CD4-positive, alpha-beta T cell treated with Interleukin-17A for 1 hour (primary cell): ENCODE measurements at places on chromosomes 7 and 10.

GRCh38 chr7:92680442-92680841, 90.3 kb upstream of the FAM133B start:
- DNase-seq: no peak

DNA sequence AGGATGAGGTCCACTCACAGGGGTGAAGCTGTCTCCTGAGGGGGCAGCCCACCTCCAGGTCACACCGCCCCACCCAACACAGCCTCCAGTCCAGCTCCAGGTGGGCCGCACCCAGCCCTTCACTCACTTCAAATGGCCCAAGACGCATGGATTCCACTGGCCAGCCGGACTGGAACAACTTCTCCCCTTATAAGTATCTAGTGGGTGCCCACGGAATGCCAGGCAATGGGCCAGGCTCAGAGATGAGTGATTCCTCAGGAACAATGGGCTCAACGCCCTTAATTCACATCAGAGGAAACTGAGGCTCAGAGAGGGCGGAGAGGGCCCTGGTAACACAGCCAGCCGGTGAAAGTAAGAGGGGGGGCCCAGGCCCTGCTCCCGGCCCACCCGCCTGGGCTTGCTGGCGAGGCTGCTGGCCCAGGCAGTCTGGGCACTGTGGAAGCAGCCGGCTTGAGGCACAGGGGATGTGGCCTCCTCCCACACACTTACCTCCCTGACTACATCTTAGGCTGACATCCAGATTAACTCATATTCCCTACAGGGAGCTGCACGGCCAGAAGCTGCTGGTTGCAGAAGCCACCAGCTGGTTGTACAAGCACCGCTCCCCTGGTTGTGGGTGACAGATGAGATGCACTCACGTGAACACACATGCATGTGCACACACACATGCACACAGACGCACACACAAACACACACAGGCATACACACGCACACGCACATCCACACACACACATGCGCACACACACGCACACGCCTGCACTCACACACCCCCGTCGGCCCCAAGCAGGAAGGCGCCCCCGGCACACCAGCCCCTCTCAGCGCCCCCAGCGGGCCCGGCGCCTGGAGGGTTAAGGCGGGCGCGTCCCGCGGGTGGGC, 1.0 kb upstream of the FAM20C start:
- no peak for DNase-seq

DNA sequence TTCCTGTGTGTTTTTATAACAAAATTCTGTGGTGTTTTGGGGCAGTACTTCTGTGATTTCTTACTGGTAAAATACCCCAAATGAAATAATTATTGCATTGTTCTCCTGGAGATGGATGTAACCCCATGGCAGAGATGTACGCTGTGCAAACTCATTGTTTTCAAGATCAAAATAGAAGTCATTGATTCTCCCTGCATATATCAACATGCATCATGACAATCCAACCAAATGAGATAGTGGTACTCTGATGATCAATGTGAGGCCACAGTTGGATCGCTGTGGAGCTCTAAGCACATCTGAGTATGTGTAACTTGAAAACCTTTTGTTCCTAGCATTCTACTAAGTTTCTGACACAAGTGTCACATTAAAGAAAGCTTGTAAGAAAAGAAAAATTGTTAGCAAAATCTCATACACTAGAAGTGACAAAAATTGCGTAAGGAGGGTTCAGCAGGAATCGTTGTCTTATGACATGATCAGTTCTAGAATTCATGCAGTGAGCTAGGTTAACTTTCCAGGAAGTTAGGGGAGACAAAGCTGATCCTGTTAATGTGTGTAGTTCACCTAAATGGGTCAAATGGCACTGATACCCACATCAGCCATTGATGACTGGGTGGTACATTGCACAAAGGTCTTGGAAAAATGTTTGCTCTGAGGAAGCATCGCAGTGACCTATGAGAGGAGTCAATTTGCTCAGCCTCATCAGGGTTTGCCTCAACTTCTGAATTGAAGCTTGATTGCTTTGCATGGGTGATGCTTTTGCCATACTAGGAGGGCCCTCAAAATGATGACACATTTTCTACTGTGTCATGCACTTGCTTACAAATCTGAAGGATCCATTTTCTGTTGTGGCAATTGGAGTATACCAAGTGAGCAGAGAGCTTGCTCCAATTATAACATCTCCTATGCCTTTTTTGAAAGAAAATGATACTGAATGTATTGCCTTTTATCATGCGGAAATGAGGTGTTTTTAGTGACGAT, 145.1 kb downstream of the PLXDC2 start:
- DNase-seq: no peak

DNA sequence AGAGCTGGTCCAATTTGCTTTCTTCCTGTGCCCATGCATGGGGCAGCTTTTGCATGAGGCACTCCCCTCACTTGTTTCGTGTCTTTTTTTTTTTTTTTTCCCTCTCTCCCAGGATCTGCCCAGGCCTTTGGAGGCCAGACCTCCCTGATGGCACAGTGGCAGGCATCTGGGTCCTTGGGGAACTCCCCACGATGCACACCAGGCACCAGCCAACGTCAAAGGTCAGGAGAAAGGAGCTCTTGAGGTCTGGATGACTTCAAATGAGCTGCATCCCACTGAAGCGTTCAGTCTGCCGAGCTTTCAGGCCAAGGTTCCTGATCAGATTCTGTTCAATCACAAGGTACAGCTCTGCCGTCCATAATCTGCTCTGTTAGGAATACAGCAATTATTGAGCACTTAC, 97.2 kb upstream of the CARD11 start:
- DNase-seq: no peak

GRCh38 chr7:108662783-108663362, 93.2 kb downstream of the DNAJB9 start:
- no peak for DNase-seq

- DNase-seq: no peak
Observed at GRCh38 chr10:99914236-99914635, 95.5 kb downstream of the DNMBP start.

DNA sequence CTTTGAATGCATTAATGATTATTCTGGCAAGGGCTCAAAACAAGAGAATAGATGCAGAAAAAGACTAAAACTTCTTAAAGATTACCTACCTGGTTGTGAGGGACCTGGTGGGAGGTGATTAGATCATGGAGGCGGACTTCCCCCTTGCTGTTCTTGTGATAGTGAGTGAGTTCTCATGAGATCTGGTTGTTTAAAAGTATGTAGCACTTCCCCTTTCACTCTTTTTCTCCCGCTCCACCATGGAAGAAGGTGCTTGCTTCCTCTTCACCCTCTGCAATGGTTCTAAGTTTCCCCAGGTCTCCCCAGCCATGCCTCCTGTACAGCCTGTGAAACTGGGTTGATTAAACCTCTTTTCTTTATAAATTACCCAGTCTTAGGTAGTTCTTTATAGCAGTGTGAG, 226.6 kb downstream of the ARHGAP12 start:
- no peak for DNase-seq

GRCh38 chr10:101774589-101775272, 1.2 kb downstream of the FGF8 start:
- DNase-seq: no peak

DNA sequence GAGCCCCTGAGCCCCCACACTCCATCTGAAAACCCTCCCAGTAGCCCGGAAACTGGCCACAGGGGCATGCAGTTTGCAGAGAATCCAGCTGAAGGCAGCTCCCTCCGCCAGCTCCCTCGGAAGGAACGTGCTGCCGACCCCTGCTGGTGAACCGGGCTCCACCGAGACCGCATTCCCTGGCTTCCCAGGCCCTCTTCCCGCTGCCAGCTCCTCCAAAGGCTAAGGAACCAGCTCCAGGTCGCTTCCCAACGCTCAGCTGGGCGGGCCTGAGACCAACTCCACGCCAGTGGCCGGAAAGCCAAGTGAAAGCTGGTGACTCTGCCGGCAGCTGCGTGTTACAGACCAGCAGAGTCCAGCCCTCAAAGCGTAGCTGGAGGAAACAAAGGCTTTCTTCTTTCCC, 35.8 kb downstream of the GPER1 start:
- DNase-seq: no peak

- DNase-seq: no peak
Observed at GRCh38 chr10:31515819-31516402, 196.9 kb downstream of the ZEB1 start.

DNA sequence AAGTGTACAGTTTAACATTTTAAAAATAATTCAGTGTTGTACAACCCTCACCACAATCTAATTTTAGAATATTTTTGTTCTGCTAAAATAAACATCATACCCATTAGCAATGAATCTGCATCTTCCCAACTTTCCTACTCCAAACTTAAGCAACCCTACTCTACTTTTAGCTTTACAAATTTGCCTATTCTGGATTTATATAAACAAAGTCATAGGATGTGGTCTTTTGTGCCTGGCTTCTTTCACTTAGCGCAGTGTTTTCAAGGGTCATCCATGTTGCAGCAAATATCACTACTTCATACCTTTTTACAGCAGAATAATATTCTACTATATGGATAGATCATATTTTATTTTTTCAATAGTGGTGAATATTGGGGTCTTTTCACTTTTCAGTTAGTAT, 18.9 kb downstream of the CALML3 start:
- DNase-seq: no peak

- DNase-seq: no peak
Observed at GRCh38 chr7:6116211-6116610, 85.0 kb downstream of the ANKRD61 start.

DNA sequence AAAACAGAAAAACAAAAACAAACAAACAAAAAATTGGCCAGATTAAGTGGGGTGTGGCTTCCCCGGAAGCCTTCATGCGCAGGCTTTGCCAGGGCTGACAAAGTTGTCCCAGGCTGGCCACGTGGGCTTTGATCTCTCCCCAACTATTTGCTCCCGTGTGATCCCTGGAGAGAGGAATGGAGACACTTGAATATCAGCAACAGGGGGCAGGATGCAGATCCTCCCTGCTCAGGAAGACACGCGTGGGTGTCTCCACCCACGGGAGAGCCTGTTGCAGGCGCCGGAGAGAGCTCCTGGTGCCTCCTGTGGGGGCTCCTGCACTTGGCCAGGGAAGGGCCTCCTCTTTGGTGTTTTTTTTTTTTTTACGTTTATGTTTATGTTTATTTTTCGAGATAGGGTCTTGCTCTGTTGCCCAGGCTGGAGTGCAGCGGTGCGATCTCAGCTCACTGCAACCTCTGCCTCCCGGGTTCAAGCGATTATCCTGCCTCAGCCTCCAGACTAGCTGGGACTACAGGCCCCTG, 19.0 kb downstream of the TRIM56 start:
- DNase-seq: no peak

DNA sequence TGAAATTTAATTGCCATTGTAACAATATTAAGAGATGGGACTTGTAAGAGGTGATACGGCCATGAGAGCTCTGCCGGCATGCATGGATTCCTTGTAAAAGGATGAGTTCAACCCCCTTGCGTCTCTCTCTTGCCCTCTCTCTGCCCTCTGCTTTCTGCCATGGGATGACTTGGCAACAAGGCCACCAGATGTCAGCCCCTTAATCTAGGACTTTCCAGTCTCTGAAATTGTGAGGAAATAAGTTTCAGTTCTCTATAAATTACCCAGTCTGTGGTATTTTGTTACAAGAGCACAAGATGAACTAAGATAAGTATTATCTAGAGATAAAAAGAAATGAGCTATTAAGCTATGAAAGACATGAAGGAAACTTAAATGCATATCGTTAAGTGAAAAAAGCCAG, 145.7 kb upstream of the AHR start:
- peak; percentile 21 for DNase-seq

DNA sequence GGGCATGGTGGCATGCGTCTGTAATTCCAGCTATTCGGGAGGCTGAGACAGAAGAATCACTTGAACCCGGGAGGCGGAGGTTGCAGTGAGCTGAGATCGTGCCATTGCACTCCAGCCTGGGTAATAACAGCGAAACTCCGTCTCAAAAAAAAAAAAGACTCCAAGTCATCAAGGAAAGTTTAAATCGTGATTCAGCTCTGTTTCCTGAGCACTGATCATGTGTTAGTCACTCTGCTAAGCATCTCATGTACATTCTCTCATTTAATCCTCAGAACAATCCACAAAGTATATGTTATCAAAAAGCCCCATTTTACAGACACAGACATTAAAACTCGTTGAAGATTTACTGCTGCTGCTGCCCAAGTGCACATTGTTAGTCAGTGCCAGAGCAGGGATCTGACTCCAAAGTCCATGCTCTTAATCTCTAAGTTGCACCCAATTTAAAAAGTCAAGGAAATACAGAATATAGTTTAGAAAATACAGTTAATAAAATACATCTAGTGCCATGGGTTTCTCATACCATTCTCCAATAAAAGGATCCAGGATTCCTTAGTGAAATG, 6.2 kb downstream of the PIK3AP1 start:
- no peak for DNase-seq

- peak; percentile 58 for DNase-seq
Observed at GRCh38 chr7:121081327-121081936, 92.9 kb downstream of the CPED1 start.

- peak; percentile 5 for DNase-seq
Observed at GRCh38 chr7:22726907-22727713, at the start of gene IL6. IL6 (plus strand) TSS chr7:22727200; CDS start chr7:22727263, 63 bp downstream.

DNA sequence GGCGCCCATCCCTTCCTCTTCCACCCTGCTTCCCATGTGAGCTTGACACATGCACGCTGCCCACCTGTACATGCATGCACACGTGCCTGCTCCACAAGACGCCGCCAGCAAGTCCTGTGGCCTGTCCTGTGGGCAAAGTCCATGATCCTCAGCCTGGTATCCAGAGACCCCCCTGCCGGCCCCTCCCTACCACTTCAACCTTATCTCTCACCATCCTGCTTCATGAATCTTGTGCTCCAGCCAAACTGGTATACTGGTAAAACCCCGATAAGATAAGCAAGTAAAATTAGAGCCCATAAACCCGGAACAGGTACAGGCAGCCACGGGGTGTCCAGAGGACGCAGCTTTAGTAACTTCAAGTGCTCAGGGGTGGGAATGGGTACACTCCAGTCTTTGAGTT, 11.8 kb upstream of the TBXAS1 start:
- no peak for DNase-seq

DNA sequence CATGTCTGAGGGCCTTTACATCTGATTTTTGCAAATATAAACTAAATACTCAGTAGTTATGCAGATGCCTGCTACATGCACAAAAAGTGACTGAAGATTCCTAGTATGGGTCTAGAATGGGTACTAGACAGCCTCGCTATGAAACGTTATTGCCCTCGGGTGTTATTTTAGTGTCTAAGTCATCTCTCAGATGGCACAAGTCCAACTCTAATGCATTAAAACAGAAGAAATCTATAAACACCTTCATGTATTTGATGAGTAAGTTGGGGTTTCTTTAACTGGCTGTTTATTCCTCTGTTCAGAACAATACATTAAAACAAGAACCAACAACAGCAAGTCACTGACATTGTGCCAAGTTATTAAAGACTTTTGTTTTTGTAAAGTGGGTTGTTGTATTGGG, 41.6 kb downstream of the TEX36 start:
- DNase-seq: no peak

DNA sequence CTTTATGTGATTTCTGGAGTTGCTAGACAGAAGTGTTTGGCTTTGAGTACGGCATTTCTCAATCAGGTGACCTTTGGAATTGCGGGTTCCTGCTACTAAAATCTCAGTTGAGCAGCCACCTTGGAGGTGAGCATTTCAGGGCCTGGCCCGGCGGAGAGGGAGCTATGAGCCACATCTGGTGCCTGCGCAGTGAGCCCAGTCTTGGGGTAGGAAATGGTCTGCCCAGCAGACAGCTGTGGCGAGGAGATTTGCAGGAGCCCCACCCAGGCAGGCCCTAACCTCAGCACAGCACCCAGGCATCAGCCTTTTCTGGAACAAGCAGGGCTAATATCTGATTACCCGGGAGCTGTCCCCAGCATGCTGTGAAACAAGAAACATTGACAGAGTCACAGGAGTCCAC, 547.9 kb upstream of the FOXK1 start:
- no peak for DNase-seq
